ENCODE measurements at places on chromosomes 6 and 20.
A peak's percentile ranks its signal among the peaks of the same experiment; 100 is the strongest.

DNA sequence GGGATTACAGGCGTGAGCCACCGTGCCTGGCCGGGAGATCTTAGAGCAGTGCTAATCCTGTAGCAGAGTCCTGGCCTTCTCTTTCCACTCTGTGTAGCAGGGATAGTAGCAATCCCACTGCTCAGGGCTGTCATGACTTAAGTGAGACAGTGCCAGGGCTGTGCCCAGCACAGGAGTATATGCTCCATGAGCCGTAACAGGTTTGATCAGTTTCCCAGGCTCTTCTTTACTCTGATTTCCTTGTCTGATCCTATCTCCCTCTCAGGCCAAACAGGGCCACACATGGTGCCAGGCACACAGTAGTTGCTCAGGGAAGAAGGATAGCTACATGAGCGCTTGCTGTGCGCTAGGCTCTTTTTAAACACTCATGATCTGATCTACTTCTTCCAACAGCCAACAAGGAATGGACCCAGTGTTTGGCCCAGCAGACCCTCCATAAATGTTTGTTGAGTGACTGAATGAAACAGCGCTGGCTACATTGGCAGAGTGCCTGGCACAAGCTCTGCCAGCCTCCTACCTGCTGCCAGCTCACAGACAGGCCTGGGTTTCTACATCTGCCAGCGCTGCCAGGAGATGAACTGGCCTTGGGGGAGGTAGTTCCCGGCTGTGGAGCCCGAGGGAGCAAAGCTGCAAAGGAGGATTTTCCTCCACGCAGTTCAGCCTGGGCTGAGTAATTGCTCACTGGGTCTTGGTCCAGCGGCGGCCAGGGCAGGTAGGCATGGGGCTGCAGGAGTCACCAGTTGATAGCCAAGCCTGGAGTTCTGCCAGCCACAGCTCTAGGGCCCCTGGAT is 36.9 kb downstream of the SNAI1 start:
- H3K4me3 ChIP-seq = no peak overlapping the region
- DNase-seq = no peak
- no peaks in the 10 kb centered on the region for H3K36me3 ChIP-seq

- H3K4me3 ChIP-seq = no peak overlapping the region
- DNase-seq = no peak
- no peak overlapping the region for H3K27ac ChIP-seq
- peaks cover 21% of the 10 kb centered on the region for H3K4me1 ChIP-seq
- H3K36me3 ChIP-seq = no peaks in the 10 kb centered on the region
- no peaks in the 10 kb centered on the region for H3K27me3 ChIP-seq
Observed at GRCh38 chr6:14728396-14729024, 517.4 kb upstream of the JARID2 start.

DNA sequence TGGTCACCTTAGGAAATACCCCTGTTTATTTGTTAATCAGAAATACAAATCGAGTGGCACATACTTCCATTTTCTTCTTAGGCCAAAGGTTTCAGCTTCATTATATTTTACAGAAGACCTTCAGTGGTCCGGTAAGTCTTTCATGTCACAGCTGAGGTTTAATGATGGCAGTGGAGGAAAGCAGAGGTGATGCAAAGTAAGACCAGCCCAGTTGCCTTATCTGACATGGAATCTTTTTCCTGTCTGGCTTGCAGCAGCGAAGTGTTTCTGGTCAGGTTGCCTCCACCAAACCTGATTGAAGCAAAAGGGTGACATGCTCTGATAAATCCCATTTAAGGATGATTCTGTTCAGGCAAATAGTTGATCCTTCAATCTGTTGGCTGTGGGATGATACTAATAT is 100.0 kb downstream of the PRDM1 start:
- peak overlapping the region; percentile 6 for H3K4me3 ChIP-seq
- no peaks in the 10 kb centered on the region for H3K36me3 ChIP-seq
- H3K27me3 ChIP-seq = no peaks in the 10 kb centered on the region
- peaks cover 41% of the 10 kb centered on the region for H3K4me1 ChIP-seq

GRCh38 chr6:168000198-168001028 is 2.9 kb downstream of the KIF25 start:
- peaks cover 19% of the 10 kb centered on the region for H3K27me3 ChIP-seq
- H3K4me1 ChIP-seq = no peaks in the 10 kb centered on the region
- H3K36me3 ChIP-seq = no peaks in the 10 kb centered on the region
- no peak overlapping the region for H3K4me3 ChIP-seq

DNA sequence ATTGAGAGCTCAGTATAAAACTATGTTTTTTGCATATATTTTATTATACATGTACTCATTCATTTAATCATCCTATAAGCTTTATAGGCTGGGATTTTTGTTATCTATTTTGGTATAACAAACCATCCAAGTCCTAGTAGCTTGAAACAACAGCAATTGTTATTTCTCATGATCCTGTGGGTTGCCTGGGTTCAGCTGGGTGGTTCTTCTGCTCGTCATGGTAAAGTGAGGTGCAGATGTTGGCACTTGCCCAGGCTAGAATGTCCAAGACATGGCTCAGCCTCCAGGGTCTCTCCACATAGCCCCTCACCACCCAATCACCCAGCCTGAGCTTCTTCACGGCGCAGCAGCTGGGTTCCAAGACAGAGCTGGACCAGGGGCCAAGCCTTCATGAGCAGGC is 20.8 kb upstream of the TM9SF4 start:
- H3K4me1 ChIP-seq = no peaks in the 10 kb centered on the region
- no peak overlapping the region for H3K27ac ChIP-seq
- no peak for DNase-seq
- no peak overlapping the region for H3K4me3 ChIP-seq
- peaks cover 4% of the 10 kb centered on the region for H3K36me3 ChIP-seq
- H3K27me3 ChIP-seq = peaks cover 42% of the 10 kb centered on the region

DNA sequence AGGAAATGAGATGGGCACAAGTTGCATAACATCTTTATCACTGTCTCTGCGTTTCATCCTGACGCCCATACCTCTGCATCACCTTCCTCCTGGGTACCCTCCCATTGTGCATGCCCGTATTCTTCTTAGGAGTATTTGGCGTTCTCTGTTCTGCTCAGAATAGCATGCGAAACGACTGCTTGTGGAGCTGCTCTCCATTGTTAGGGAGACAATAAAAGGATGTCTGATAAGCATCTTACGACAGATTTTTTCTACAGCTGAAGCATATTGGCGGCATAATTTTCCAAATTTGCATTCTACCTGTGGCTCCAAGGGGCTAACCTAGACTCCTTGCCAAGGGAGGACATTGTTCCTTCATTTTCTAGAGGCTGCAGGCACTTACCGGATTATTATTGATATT is 118.6 kb downstream of the EDN1 start:
- no peak for DNase-seq
- H3K36me3 ChIP-seq = no peaks in the 10 kb centered on the region
- no peaks in the 10 kb centered on the region for H3K27me3 ChIP-seq
- H3K4me1 ChIP-seq = no peaks in the 10 kb centered on the region

- no peak overlapping the region for H3K4me3 ChIP-seq
- no peaks in the 10 kb centered on the region for H3K4me1 ChIP-seq
- H3K27me3 ChIP-seq = peaks cover 41% of the 10 kb centered on the region
- no peak overlapping the region for H3K27ac ChIP-seq
Observed at GRCh38 chr20:40563296-40563950, 125.6 kb downstream of the MAFB start.

- H3K4me1 ChIP-seq = no peaks in the 10 kb centered on the region
- no peak overlapping the region for H3K27ac ChIP-seq
- no peaks in the 10 kb centered on the region for H3K36me3 ChIP-seq
- H3K4me3 ChIP-seq = no peak overlapping the region
- H3K27me3 ChIP-seq = peaks cover 25% of the 10 kb centered on the region
Observed at GRCh38 chr20:50409495-50409894, 100.7 kb upstream of the PTPN1 start.

- H3K27me3 ChIP-seq = no peaks in the 10 kb centered on the region
- H3K4me3 ChIP-seq = no peak overlapping the region
- no peaks in the 10 kb centered on the region for H3K4me1 ChIP-seq
- no peak for DNase-seq
- no peak overlapping the region for H3K27ac ChIP-seq
- H3K36me3 ChIP-seq = no peaks in the 10 kb centered on the region
Observed at GRCh38 chr6:132168961-132169360, 217.8 kb upstream of the CCN2 start.

DNA sequence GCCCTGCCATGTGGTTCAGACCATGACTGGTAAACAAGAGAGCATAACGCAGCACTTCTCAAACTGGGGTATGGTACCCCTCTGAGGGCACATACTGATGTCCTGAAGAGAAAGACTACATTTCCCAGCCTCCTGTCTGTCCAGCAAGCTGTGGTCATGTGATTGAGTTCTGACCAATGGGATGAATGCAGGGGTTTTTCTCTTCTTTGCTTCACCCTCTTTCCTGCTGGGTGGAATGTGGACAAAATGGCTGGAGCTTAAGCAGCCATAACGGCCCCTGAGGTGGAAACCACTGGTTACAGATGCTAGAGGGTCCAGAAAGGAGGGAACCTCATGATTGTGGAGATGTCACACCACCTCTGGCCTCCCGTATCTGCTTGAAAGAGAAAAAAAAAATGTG is 19.4 kb upstream of the KCNB1 start:
- H3K36me3 ChIP-seq = no peaks in the 10 kb centered on the region
- DNase-seq = no peak
- H3K27me3 ChIP-seq = peaks cover 37% of the 10 kb centered on the region
- H3K4me3 ChIP-seq = no peak overlapping the region
- no peak overlapping the region for H3K27ac ChIP-seq

- H3K4me3 ChIP-seq = no peak overlapping the region
- peaks cover 7% of the 10 kb centered on the region for H3K36me3 ChIP-seq
- H3K27ac ChIP-seq = no peak overlapping the region
- peaks cover 58% of the 10 kb centered on the region for H3K4me1 ChIP-seq
- no peaks in the 10 kb centered on the region for H3K27me3 ChIP-seq
- no peak for DNase-seq
Observed at GRCh38 chr6:52566201-52566600, 10.7 kb downstream of the TRAM2 start.

DNA sequence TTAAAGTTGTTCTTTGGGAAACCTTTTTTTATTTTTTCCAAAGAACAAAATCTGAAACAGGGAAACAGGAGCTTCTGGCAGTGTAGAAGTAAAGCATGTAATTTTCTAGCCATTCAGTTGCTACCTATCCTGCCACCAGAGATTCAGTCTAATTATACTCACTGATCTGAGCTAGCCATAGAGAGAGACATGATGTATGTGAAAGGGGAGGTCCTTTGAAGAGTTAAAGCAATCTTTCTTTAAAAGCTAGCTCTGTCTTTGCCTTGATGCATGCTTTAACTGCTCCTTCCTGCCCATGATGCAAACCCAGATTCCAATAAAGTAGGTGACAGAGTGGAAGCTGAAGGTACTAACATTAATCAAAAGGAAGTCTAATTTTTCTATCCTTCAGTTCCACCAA is 114.1 kb upstream of the GRIK2 start:
- no peak overlapping the region for H3K4me3 ChIP-seq
- H3K27ac ChIP-seq = no peak overlapping the region
- DNase-seq = no peak
- H3K4me1 ChIP-seq = no peaks in the 10 kb centered on the region

GRCh38 chr6:44128020-44128917 is 915 bp downstream of the TMEM63B start:
- peak overlapping the region; percentile 98 for H3K27ac ChIP-seq
- DNase-seq = no peak
- peaks cover 8% of the 10 kb centered on the region for H3K36me3 ChIP-seq
- H3K27me3 ChIP-seq = no peaks in the 10 kb centered on the region
- peak overlapping the region; percentile 91 for H3K4me3 ChIP-seq
- H3K4me1 ChIP-seq = peaks cover 62% of the 10 kb centered on the region

GRCh38 chr6:24655215-24655614 is 9.2 kb upstream of the KIAA0319 start:
- H3K27ac ChIP-seq = peak overlapping the region; percentile 73
- no peak overlapping the region for H3K4me3 ChIP-seq
- DNase-seq = no peak

GRCh38 chr6:143149771-143150170 is 89.1 kb downstream of the AIG1 start:
- H3K36me3 ChIP-seq = no peaks in the 10 kb centered on the region
- H3K4me1 ChIP-seq = no peaks in the 10 kb centered on the region
- H3K27ac ChIP-seq = no peak overlapping the region
- no peaks in the 10 kb centered on the region for H3K27me3 ChIP-seq
- no peak for DNase-seq

GRCh38 chr20:14956026-14956425 is 618.6 kb upstream of the FLRT3 start:
- no peak overlapping the region for H3K27ac ChIP-seq
- H3K4me1 ChIP-seq = no peaks in the 10 kb centered on the region
- H3K4me3 ChIP-seq = no peak overlapping the region
- H3K36me3 ChIP-seq = no peaks in the 10 kb centered on the region
- H3K27me3 ChIP-seq = no peaks in the 10 kb centered on the region

DNA sequence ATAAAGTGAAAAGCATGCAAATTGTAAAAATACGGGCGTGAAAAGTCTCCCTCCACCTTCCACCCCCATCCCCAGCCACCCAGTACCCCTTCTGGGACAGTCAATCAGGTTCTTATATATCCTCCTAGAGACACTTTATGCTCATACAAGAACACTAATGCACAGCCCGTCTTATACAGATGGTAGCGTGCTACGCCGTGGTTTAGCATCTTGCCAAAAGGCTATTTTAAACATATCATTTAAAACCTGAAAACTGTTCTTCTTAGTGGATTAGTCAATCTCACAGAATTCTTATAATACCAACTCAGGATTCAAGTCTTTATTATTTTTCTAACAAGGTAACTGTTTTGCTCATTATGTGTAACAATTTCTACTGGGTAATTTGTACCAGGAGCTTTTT is 57.2 kb upstream of the MRPS10 start:
- DNase-seq = no peak
- no peak overlapping the region for H3K27ac ChIP-seq
- H3K27me3 ChIP-seq = no peaks in the 10 kb centered on the region

DNA sequence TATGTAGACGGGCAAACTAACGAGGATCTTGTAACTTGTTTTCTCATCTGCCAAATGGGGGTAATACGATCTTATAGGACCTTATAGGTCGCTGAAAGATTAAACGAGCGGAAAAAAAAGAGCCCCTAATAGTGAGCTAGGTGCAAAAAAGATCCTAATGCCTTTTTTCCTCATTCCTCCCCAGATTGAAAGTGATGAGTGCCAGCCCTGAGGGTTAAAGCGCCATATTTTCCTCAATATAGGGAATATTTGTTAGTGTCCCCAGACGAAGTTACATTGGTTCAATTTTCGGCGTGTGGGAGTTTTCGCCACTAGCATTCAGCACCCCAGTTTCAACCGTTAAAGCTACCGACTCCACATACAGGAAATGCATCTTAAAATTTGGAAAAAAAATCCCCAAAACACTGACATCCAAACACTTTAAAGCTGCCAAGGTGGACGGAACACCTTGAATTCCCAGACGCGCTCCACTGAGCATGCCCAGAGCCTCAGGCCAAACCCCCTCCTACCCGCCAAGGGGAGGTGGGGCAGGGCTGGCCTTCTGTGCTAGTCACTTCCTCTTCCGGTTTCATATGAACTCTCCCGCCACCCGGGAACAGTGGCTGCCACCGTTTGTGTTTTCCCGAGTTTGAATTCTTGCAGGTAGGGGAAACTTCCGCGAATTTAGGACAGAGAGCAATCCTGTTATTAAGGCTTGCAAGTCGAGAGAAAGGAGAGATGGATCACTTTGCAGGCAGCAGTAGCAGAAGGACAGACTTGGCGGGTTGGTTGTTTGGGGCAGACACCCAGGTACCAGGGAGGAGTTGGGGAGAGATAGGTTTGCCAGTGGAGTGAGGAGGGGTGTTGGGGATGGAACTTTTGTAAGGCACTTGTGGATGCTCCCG is at the start of gene PRIM2:
Gene PRIM2, plus strand, starts transcription at position 571 of the 884 bp plus-strand sequence. CDS start 816 bp downstream, outside the sequence.
- peak within 1 kb of the TSS; percentile 81 for H3K27ac ChIP-seq
- peak within 1 kb of the TSS; percentile 94 for H3K4me3 ChIP-seq
- H3K4me1 ChIP-seq = peaks cover 41% of the 10 kb centered on the region
